Tibial artery (tissue), 4 donors: ENCODE measurements at places on chromosomes 7 and 10.
A peak's percentile ranks its signal among the peaks of the same experiment; 100 is the strongest.

GRCh38 chr7:41439515-41439879 is 263.4 kb downstream of the INHBA start:
- H3K27ac ChIP-seq: no peak overlapping the region
- DNase-seq: no peak
- no peaks in the 10 kb centered on the region for H3K27me3 ChIP-seq
- H3K4me3 ChIP-seq: no peak overlapping the region
- no peaks in the 10 kb centered on the region for H3K36me3 ChIP-seq

DNA sequence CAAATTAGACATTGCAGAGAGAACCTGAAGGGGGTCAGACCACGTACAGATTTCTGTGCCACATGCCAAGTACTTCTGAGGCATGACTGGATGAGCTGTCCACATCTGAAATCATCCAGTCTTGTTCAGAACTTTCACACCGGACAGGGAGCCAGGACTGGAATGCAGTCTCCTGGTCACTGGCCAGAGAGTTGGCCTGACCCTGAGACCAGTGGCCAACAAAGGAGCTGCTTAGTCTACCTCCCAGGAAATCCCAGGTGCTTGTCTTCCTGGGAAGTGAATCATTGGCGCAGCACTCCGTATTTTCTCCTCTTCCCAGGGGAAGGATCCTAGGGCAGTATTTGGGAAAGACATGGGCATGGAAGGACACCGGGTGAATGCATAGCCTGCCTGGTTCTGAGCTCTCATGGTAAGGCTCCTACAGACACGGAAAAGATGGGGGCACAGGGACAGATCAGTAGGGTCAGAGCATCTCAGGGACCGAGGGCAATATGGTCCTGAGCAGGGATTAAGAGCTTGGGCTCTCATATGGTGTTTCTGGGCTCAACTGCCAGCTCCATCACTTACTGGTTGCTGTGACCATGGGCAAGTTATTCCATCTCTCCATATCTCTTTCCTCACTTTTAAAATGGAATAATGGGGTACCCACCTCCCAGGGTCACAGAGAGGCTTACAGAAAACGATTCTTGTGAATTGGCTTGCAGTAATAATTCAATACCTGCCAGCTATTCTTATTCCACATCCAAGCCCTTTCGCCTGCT is 1.3 kb upstream of the SCD start:
- peak overlapping the region; percentile 79 for H3K4me3 ChIP-seq
- no peaks in the 10 kb centered on the region for H3K36me3 ChIP-seq
- peak overlapping the region; percentile 71 for H3K27ac ChIP-seq

DNA sequence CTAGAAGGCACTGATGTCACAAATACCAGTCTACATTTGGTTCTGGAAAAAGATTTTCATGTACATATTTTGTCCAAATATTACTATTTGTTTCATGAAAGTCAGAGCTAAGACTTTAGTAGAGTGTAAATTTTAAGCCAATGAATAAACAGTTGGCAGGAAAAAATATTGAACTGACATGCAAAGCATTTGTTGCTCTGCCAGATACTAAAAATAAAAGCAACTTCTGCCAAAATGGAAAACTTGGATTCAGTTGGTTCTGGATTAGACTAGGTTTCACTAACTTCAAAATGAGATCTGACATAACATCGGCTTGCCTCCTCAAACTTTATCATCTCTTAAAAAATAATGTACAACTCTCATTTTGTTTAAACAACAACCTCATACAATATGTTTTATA is 34.9 kb downstream of the FAM204A start:
- no peak for DNase-seq
- H3K4me1 ChIP-seq: peaks cover 26% of the 10 kb centered on the region
- peak overlapping the region; percentile 73 for H3K27ac ChIP-seq
- no peak overlapping the region for H3K4me3 ChIP-seq

DNA sequence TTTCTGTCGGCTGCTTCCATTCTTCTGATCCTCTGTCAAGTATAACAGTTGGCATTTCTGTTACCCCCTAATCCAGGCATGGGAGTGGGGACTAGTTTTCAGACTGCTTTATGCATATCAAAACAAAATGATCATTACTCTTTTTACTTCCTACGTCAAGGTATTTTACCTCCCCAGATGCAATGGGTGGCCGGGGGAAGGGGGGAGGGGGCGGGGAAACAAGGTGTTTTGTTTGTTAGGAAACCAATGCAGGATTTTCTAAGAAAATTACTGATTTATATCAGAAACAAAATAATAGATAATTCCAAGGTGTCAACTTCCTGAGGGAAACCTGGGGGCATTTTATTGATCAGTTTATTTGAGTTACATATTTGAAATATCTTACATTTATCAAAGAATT is 66.3 kb downstream of the NRF1 start:
- H3K4me1 ChIP-seq: no peaks in the 10 kb centered on the region
- H3K27me3 ChIP-seq: no peaks in the 10 kb centered on the region
- H3K27ac ChIP-seq: no peak overlapping the region
- no peak overlapping the region for H3K4me3 ChIP-seq
- no peak for DNase-seq
- H3K36me3 ChIP-seq: peaks cover 41% of the 10 kb centered on the region

DNA sequence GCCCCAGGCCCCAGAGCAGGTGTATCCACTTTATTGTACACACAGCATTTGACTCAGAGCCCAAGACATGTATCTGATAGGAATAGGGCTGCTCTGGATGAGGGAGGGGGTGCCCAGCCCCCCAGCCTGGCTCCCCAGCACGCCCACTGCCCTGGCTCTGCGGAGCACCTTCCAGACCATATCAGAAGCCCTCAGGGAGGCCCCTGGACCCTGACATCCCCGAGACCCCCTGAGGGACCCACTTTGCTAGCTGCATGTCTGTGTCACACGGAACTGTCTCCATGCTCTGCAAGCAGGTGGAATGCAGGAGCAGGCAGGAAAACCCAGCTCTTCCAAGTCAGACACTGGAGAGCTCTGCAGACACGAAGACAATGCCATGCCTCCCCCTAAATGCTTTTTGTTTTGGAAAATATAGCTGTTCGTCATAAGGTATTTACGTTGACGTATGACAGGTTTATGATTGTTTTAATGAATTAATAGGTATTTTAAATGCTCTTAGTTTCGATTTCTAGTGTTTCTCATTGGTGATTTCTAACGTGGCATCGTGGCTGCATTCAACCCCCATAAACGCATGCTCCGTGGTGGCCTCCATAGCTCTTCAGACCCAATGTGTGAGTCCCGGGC is 92.8 kb upstream of the INSIG1 start:
- H3K4me1 ChIP-seq: peaks cover 8% of the 10 kb centered on the region
- no peak for DNase-seq
- H3K36me3 ChIP-seq: no peaks in the 10 kb centered on the region
